ENCODE measurements at places on chromosomes 12 and 14.

DNA sequence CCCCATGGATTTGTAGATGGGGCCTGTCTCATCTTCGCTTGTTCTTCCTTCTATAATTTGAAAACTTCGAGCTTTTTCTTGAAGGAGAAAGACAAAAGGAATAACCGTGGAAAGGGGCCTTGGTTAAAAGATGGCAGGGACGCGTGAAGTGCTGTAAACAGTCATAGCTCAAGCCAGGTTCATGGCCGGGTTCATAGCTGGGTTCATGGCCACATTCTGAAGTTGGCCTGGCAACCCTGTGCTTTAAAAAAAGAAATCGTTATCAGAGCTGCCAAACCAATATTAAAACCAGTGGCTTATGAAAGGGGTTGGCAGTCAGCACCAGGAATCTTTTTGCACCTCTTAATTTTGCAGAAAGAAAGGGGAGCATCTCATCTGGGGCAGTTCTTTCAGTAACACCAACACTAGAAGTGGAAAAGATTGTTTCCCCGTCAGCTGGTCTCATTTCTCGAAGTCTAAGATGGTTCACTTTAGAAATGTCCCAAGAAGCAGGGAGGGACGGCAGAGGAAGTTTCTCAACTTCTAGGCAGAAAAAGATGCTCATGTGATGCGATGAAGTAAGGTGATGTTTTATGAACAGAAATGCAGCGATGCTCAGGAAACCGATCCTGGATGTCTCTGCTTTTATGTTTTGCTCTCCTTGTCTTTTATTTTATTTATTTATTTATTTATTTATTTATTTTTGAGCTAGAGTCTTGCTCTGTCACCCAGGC is 193.1 kb upstream of the TBX3 start:
- H3K27me3 ChIP-seq: no peaks in the 10 kb centered on the region
- H3K36me3 ChIP-seq: no peaks in the 10 kb centered on the region
- no peak overlapping the region for H3K4me3 ChIP-seq
- no peak overlapping the region for H3K27ac ChIP-seq

DNA sequence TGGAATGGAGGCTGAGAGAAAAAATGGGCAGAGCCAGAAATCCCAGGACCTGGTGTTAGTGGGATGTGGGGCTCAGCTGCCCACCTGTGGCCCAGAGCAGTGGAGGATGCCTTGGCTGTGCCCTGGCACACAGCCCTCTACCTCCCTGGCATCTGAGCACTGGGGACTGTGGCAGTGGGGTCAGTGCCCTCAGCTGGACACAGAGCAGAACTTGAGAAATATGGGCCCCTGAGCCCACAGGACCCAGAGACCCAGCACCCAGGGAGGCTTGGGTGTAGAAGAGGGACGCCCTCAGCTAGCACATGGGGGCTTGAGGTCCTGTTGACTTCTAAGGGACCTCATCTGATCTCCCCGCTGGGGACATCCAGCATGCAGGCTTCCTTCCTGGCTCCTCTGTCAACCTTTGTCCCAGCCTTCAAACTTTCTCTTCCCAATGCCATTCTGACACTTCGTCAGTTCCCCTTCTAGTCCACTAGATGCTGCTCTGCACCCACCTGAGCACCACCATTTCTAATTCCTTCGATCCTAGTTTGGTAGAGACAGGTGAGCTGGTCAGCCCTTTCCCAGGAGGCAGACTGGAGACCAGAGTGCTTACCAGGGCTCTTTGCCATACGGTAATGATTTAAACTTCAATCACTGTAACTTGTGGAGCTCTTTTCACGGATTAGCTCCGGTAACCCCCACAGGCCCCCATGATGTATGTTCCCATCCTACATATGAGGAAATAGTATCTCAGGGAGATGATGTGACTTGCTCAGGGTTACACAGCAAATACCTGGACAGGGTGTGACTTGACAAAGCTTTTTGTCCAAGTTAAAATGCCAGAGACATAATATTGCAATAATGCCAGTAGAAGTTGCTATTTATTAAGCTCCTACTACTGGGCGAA is 143.7 kb downstream of the ASCL4 start:
- no peaks in the 10 kb centered on the region for H3K36me3 ChIP-seq
- H3K27ac ChIP-seq: no peak overlapping the region
- peaks cover 45% of the 10 kb centered on the region for H3K27me3 ChIP-seq
- peaks cover 6% of the 10 kb centered on the region for H3K4me1 ChIP-seq
- H3K4me3 ChIP-seq: no peak overlapping the region

DNA sequence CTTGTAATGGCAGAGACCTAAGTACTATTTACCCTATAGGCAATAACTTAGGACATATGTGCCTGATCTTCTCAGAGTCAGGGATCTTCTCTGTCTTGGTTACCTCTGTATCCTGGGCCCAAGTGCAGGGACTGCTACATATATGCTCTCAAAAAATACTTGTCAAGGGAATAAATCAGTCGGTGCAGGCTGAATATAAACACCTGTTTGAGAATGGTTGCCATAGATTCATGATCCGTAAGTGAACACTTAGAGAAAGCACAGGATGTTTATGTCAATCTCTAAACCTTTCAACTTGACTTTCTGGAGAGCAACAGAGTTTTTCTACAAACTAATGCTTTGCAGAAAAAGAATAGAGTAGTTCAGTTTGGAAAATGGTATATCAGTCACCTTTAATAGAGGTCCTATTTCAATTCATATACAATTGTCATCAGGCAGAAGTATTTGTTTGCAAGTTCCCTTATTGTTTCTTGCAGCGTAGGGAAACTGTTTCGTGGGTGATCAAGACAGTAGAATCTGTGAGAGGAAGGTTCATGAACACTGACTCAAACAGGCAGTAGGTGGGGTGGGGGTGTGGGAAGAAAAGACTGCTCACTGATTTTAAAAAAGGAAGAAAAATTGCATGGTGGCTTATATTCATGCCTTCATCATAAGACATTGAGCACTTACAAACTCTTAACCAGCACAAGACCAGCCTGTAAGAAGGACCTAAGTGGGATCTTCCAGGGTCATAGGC is 6.0 kb upstream of the UBE2N start:
- no peaks in the 10 kb centered on the region for H3K27me3 ChIP-seq
- no peak overlapping the region for H3K27ac ChIP-seq
- no peaks in the 10 kb centered on the region for H3K36me3 ChIP-seq
- no peak for DNase-seq
- H3K4me1 ChIP-seq: peaks cover 24% of the 10 kb centered on the region

DNA sequence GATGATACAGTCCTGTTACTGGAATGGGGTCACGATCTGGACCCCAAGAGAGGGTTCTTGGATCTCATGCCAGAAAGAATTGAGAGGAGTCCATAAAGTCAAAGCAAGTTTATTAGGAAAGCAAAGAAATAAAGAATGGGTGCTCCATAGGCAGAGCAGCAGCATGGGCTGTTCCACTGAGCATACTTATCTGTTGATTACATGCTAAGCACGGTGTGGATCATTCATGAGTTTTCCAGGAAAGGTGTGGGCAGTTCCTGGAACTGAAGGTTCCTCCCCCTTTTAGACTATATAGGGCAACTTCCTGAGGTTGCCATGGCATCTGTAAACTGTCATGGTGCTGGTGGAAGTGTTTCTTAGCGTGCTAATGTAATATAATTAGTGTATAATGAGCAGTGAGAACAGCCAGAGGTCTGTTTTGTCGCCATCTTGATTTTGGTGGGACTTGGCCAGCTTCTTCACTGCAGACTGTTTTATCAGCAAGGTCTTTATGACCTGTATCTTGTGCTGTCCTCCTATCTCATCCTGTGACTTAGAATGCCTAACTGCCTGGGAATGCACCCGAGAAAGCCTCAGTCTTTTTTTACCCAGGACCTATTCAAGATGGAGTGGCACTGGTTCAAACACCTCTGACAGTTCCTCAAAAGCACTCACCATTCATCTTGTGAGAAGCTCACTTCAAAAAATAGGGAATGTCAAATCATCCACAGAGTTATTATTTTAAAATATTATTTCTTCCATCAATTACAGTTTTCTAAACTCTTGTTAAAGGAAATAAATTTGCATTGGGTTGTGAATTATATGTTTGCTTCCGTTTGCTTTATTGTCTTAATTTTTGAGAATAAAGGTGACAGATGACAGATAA is 1358.8 kb upstream of the TMEM132C start:
- no peak overlapping the region for H3K4me3 ChIP-seq
- DNase-seq: no peak
- H3K27me3 ChIP-seq: peaks cover 5% of the 10 kb centered on the region
- H3K36me3 ChIP-seq: no peaks in the 10 kb centered on the region

DNA sequence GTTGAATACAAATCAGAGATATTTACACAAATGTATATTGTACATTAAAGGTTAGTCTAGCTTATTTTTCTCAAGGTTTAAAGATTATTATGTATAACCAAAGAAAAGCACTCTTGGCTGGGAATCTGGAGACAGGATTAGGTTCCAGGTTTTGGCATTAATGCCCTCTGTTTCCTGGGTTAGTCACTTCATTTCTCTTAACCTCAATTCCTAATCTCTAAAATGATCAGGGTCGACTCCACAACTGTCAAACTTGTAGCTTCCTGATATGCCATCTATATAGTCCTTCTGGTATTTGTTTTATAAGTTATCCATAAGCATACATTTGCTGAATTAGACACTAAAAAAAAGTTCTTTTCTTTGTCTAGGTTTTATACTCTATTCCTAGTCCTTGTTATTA is 2.6 kb downstream of the ITPR2 start:
- no peaks in the 10 kb centered on the region for H3K27me3 ChIP-seq
- H3K4me3 ChIP-seq: peak overlapping the region; percentile 62
- no peak for DNase-seq
- no peak overlapping the region for H3K27ac ChIP-seq
- H3K4me1 ChIP-seq: peaks cover 66% of the 10 kb centered on the region

DNA sequence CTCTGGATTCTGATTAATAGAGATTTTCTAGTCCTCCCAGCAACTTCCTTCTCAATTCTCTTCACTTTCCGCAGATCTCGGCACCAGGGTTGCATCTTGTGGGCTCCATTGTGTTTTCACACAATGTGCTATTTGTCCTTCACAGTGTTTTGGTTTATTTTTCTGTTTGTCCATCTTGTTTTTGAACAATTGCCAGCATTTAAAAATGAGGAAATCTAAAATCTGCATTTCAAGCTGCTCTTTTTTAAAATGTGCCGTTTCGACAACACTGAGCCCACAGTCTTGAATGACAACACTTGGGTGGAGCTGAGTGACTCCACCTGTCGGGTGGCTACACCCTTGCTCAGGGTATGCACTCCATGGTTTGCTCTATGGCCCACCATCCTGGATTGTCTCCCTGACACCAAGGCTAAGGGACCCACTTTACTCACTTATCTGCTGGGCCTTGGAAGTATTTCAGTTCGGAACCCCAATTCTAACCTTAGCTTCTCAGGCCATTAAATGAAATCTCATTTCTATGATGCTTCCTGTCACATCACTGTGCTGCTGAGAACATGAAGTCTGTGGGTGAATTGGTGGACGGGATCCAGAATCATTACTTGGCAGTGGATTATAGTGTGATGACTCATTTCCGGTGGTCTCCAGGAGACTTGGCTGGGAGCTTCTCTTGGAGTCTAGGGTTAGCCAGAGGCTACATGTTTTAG is 3.4 kb upstream of the MYRFL start:
- H3K27me3 ChIP-seq: no peaks in the 10 kb centered on the region
- no peak overlapping the region for H3K4me3 ChIP-seq
- no peak for DNase-seq
- no peaks in the 10 kb centered on the region for H3K4me1 ChIP-seq

GRCh38 chr12:108722992-108723766 is 8.1 kb downstream of the CORO1C start:
- H3K36me3 ChIP-seq: peaks cover 3% of the 10 kb centered on the region
- H3K27ac ChIP-seq: peak overlapping the region; percentile 5
- H3K4me1 ChIP-seq: peaks cover 36% of the 10 kb centered on the region
- H3K4me3 ChIP-seq: no peak overlapping the region
- H3K27me3 ChIP-seq: no peaks in the 10 kb centered on the region
- DNase-seq: no peak

- no peak for DNase-seq
- peaks cover 3% of the 10 kb centered on the region for H3K27me3 ChIP-seq
- no peak overlapping the region for H3K27ac ChIP-seq
- H3K36me3 ChIP-seq: no peaks in the 10 kb centered on the region
- peaks cover 34% of the 10 kb centered on the region for H3K4me1 ChIP-seq
- H3K4me3 ChIP-seq: no peak overlapping the region
Observed at GRCh38 chr12:1838994-1839365, 18.6 kb downstream of the LRTM2 start.

GRCh38 chr14:63277591-63278183 is 41.0 kb downstream of the GPHB5 start:
- H3K27ac ChIP-seq: no peak overlapping the region
- peaks cover 6% of the 10 kb centered on the region for H3K27me3 ChIP-seq
- no peak for DNase-seq

- H3K4me3 ChIP-seq: no peak overlapping the region
- DNase-seq: no peak
- H3K4me1 ChIP-seq: no peaks in the 10 kb centered on the region
- H3K27me3 ChIP-seq: no peaks in the 10 kb centered on the region
- no peak overlapping the region for H3K27ac ChIP-seq
Observed at GRCh38 chr12:46744283-46744682, 81.5 kb downstream of the SLC38A4 start.

GRCh38 chr12:53005215-53005985 is 856 bp upstream of the EIF4B start:
- H3K27me3 ChIP-seq: peaks cover 5% of the 10 kb centered on the region
- no peak for DNase-seq
- peak overlapping the region; percentile 92 for H3K27ac ChIP-seq
- H3K4me3 ChIP-seq: peak overlapping the region; percentile 98
- H3K36me3 ChIP-seq: peaks cover 25% of the 10 kb centered on the region

GRCh38 chr12:32305163-32305562 is 94.2 kb upstream of the FGD4 start:
- H3K36me3 ChIP-seq: peaks cover 2% of the 10 kb centered on the region
- DNase-seq: no peak
- H3K27ac ChIP-seq: no peak overlapping the region

- peak overlapping the region; percentile 12 for H3K4me3 ChIP-seq
- H3K27me3 ChIP-seq: no peaks in the 10 kb centered on the region
- H3K4me1 ChIP-seq: peaks cover 53% of the 10 kb centered on the region
- peaks cover 8% of the 10 kb centered on the region for H3K36me3 ChIP-seq
- peak overlapping the region; percentile 63 for H3K27ac ChIP-seq
Observed at GRCh38 chr12:106309671-106310505, 7.4 kb downstream of the TCP11L2 start.

DNA sequence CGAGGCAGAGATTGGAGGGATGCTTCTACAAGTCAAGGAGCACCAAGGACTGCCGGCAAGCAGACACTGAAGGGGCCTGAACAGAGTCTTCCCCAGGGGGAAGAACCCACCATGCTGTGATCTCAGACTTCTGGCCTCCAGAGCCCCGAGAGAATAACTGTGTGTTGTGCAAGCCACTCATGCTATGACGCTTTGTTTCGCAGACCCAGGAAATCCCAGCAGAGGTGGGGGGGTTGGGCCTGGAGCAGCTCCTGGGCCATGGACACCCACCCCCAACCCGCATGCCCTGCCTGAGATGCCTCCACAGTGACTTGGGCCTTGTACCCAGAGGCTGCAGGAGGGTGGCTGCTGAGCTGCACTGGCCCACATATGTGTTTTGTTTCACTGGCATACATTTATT is 31.2 kb downstream of the ARL6IP4 start:
- no peaks in the 10 kb centered on the region for H3K4me1 ChIP-seq
- no peaks in the 10 kb centered on the region for H3K27me3 ChIP-seq
- no peak overlapping the region for H3K27ac ChIP-seq
- peaks cover 8% of the 10 kb centered on the region for H3K36me3 ChIP-seq
- no peak for DNase-seq
- no peak overlapping the region for H3K4me3 ChIP-seq
